ENCODE measurements at places on chromosomes 7 and 10.

- DNase-seq = no peak
Observed at GRCh38 chr10:114749510-114749909, 72.1 kb upstream of the FHIP2A start.

DNA sequence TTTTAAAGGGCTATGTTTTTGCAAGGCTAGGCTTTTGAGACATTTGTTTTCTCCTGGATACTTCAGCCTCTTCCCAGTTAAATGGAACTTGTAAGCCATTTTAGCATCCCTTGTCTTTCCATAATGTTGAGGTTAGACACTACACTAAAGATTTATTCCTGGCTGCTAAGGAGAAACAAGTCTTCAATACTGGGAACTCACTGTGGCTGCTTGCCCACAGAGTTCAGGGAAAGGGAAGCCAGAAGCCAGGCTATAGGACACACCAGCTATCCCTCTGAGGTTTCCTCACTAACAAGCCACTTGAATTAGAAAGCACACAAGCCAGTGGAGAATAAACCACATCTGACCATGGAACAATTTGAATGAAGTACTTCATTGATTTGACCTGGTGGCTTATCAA lies 421.7 kb upstream of the CHRM2 start:
- no peak for DNase-seq

GRCh38 chr10:16544099-16544498 lies 22.4 kb upstream of the C1QL3 start:
- no peak for DNase-seq

- DNase-seq = peak; percentile 69
Observed at GRCh38 chr10:70352401-70353097, 29.9 kb downstream of the LRRC20 start.

GRCh38 chr7:138903859-138904435 lies 77.2 kb downstream of the KIAA1549 start:
- DNase-seq = no peak

DNA sequence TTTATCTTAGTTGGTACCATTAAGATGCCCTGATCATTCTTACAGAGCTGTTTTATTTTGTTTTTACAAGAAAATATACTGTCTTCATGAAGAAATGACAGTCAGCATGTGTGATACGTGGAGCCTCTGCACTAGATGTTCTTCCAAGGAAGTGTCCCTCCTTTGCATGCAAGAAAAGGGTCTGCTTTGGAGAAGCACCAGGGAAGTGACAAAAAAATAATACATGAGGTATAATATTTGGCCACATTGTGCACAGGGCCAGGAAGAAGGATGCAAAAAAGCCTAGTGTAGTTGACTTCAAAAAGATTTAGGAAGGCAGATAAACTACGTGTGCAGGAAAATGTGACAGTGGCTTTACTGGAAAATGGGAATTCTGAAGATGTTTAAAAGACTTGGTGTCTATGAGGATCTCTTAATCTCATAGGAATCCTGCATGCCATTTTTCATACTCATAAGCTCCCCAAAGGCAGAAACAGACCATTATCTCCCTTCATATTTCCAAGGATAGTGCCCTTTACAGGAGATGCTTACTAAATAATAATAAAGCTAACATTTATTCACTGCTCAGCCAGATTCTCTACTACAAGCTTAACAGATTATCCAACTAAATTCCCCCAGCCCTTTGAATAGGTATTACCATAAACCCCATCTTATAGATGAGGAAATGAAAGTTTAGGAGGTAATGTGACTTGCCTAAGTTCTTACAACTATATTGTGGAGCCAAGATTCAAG lies 284.2 kb downstream of the HPSE2 start:
- DNase-seq = peak; percentile 58

DNA sequence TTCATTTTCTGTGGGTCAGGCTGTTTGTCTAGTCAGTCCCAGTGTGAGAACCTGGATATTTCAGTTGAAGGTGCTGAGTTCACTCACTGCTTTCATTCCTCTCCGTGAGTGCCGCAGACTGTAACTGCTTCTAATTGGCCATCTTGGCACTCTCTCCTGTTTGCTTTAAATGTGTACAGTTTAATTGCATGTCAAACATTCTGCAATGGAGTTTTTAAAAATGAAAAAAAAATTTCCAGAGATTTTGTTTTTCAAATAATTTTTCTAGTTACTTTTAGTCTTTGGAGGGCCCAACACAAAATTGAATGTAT lies 87.8 kb downstream of the CCSER2 start:
- no peak for DNase-seq

- no peak for DNase-seq
Observed at GRCh38 chr10:20334559-20334958, 518.3 kb downstream of the PLXDC2 start.

DNA sequence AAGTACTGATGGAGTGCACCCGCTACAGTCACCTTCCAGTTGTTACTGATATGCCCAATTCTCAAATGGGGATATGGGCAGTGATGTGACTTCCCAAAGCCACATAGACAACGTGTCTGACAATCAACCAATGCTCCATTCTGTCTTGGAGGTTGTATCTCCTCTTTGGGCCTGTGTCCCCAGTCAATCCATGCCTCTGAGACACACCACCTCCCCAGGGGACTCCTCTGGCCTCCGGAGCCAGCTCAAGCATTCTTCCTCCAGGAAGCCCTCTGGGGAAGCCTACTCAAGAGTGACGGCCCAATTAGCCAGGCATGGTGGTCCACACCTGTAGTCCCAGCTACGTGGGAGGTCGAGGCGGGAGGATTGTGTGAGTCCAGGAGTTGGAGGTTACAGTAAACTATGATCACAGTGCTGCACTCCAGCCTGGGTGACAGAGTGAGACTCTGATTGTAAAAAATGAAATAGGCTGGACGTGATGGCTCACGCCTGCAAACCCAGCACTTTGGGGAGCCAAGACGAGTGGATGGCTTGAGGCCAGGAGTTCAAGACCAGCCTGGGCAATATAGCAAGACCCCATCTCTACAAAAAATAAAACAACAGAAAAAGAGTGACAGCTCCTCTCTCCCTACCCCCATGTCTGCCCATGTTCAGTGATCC lies 99.5 kb upstream of the TNRC18 start:
- DNase-seq = no peak

DNA sequence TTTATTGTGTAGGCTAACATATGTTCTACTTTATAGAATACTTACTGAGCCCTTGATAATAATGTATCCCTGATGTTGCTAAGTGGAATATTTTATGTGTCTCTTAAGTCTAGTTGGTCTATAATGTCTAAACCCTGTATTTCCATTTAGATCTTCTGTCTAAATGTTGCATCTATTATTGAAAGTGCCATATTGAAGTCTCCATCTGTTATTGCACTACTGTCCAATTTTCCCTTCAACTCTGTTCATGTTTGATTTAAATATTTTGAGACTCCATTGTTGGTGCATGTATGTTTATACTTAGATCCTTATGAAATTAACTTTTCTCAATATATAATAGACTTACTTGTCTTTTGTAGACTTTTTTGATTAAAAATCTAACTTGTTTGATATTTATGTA lies 924.5 kb upstream of the KCND2 start:
- no peak for DNase-seq

DNA sequence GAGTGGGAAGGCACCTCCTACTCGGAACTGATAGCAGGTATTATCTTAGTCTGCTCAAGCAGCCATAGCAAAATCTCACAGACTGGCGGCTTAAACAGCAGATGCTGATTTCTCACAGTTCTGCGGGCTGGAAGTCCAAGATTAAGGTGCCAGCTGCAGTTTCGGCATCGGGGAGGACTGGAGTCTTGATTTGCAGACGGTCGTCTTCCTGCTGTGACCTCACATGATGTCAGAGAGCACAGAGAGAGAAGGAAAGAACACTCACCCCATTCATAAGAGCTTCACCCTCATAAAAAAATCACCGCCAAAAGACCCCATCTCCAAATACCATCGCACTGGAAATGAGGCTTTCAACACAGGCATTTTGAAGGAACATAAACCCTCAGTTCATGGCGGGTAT lies 216.5 kb upstream of the PITRM1 start:
- DNase-seq = no peak

DNA sequence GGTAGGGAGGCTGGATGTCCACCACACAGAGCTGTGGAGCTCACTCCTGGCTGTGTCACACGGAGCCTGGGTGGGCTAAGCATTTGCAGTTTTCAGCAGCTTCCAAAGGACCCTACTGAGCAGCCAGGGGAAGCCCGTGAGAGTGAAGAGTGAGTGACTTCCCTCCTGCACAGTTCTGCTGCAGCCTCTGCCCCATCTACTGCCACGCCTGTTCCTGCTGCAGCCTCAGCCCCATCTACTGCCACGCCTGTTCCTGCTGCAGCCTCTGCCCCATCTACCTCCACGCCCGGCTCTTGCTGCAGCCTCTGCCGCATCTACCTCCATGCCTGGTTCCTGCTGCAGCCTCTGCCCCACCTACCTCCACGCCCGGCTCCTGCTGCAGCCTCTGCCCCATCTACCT lies 12.2 kb downstream of the ADAM8 start:
- no peak for DNase-seq

GRCh38 chr10:53690524-53691240 lies 918.1 kb upstream of the MBL2 start:
- DNase-seq = no peak

GRCh38 chr7:134823400-134823799 lies 44.0 kb downstream of the CALD1 start:
- no peak for DNase-seq

GRCh38 chr10:58335306-58336005 lies 650 bp downstream of the UBE2D1 start:
- DNase-seq = peak; percentile 27

DNA sequence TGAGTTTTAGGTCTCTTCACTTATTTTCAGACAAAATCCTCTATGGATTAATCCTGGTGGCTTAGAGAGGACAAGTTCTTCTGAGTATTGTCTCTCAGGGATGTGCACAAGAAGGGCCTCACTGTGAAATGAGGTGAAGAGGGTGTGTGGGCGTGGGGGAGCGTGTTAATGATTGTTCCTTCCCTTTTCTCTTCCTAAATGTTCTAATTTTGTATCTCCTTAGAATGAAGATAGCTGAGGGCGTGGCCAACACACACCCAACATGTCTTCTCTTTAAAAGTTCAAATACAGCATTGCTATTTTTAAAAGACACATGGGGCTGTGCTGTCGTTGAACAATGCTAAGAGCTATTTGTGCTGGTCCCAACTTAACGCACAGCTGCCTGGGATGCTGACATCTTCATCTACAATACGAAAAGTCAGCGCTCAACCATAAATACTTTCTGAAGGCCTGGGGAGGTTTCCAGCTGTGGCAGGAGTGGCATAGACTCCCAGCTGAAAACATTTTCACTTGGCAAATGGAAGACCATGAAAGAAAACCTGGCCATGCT lies 135.9 kb downstream of the JCAD start:
- DNase-seq = no peak

DNA sequence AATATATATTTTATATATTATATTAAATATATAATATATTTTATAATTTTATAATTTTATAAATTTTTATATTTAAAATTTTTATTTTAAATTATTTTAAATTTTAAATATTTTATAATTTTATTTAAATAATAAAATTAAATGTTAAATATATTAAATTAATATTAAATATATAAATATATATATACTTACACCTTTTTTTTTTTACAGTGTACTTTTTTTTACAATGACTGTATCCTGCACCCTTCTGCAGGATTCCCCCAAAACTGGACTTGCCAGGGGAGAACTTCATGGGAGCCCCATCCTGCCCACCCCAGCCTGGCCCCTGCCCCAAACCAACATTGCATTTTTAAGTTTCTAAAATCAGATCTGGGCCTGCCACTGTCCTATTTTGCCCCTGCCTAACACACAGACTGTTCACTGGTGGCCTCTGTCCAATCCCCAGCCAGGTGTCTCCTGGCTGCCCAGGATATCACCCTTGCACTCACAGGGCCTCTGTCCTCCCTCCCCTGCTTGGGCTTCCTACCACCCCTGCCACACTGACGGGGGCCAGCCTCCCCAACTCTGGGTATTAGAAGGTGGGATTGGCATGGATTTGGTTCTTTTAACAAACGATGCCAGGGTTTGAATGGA lies 138.0 kb downstream of the ADCY1 start:
- DNase-seq = no peak

DNA sequence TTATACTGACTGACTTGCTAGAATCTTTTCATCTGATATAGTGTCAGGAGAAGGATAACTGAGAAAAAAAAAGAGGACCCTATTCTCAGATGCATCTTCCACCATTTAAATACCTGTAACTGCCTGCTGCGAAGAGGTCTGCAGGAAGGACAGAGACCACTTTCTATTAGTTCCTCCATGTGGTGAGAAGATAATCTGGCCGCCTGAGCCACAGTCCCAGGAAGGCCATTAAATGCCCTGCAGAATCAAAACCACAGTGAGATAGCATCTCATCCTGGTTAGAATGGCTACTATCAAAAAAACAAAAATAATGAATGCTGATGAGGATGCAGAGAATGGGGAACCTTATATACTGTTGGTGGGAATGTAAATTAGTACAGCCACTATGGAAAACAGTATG lies 19.9 kb upstream of the IFIT1B start:
- DNase-seq = no peak

- no peak for DNase-seq
Observed at GRCh38 chr10:78166261-78166660, 132.6 kb downstream of the RPS24 start.

DNA sequence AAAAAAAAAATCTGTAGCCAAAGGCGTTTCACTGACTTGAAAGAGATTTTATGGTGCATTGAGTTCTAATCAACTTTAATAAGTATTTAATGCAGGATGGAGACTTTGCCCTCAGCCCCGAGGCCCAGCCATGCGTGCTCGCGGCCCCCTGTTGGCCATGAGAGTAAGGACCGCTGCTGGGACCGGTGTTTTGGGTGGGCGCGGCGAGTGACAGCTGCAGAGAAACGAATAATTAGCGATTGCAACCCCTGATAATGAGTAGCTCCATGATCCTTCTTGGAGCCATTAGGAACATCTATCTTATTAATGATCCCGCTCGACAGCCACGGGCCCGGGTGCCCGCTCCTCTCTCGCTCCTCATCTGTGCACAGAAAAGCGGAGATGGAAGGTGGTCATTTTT lies 347.4 kb downstream of the RPS24 start:
- no peak for DNase-seq

- no peak for DNase-seq
Observed at GRCh38 chr7:90931986-90932916, 332.0 kb upstream of the FZD1 start.

DNA sequence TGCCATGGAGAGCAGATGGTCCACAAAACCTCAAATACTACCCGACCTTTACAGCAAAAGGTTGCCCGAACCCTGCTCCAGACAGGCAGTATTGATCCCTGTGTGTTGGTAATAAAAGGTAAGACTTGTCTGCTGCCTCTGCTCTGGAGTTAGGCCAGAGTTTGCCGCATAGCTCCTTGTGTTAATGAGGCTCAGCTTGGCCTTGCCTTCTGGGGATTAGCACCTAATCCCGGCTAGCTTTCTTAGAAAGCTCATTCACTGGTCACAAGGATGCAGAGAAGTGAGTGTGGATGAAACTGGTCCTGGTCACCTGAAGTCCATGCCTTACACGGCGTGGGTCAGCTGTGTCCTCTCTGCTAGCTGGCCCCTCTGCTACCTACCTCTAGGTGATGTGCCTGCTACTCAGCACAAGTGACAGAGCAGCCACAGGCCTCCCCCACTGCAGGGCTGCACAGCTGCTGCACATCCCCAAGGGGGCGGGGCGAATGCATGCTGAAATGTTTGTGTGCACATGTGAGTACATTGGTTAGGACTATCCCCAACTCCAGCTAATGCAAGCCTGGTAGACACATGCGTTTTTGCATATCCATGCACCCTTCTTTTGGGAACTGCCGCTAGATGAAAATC lies 31.7 kb upstream of the SYPL1 start:
- DNase-seq = no peak
